AG04449 (cell line): ENCODE measurements at places on chromosomes 11 and 22.

- DNase-seq: no peak
Observed at GRCh38 chr11:129911298-129911697, 15.9 kb upstream of the NFRKB start.

DNA sequence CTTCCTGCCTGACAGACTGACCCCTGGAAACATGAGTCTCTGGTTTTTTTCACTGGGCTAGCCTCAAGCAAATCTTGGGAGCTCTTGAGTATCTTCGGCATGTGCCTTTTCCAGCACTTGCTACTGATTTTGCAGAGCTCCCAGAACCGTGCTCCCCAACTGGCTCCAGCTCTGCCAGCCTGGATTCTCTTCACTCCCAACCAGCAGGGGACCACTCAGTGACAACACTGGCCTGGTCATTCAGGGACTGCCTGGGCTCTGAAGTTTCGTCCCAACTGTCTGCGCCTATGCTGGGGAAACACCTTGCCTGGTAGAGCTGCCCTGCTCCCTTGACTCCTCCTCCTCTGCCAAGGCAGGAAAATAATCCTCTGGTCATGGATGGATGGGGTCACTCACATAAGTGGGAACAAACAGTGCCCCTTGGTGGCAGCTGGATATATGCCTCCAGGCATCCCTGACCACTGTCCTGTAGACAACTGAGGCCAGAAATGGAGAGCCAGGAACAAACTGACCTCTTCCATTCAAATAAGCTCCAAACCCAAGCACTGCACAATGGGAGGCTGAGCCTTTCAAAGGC, 30.2 kb downstream of the POLDIP3 start:
- no peak for DNase-seq

- no peak for DNase-seq
Observed at GRCh38 chr11:71484248-71485062, 31.5 kb downstream of the NADSYN1 start.

GRCh38 chr11:126833065-126833464, 167.5 kb downstream of the KIRREL3 start:
- DNase-seq: no peak

GRCh38 chr11:65246506-65246905, 15.3 kb upstream of the POLA2 start:
- no peak for DNase-seq

- DNase-seq: no peak
Observed at GRCh38 chr22:45922256-45922655, 54.7 kb downstream of the WNT7B start.

DNA sequence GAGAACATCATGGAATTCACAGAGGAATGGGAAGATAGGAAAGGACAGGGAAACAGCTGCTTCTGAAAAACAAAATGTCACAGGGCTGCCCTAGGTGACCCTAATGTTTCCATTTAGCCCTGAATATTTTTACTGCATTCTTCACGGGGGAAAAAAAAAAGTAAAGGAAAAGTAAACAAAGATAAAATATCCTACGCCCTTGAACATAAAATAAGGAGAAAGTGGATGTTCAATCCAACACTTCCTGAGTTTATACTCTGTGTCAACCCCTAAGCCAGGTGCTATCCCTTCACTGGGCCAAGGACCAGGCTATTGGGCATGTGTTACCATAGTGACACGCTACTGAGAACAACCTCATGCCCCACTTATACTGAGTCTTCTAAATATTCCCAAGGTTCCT, 84.7 kb downstream of the FAM76B start:
- DNase-seq: no peak

DNA sequence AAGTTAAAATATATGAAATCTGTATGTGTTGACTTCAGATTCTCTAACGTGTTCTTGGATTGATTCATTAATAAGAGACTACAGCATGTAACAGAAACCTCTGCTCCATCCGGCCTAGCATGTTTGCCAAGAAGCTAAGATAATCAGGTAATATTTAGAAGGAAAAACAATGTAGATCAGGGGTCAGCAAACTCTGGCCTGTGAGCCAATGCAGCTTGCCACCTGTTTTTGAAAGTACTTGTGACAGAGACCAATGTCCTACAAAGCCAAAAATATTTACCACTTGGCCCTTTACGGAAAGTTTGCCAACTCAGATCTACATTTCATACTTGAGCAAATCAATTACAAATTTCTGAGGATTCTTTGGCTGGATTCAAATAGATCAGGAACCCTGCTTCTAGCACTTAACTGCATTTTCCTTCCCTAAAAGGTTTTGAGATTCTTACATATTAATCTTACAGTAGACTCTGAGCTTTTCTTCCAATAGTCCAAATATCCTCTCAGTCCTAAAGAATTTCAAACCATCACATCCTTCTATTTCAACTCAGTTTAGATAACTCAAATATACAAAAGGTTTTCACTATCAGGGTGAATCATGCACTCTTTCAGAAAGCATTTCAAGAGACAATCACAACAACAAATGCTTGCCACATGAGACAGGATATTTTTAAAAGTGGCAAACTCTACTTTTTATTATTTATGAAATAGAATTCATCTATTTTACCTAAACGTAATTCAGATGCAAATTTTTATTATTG, 29.5 kb downstream of the APOL5 start:
- no peak for DNase-seq

DNA sequence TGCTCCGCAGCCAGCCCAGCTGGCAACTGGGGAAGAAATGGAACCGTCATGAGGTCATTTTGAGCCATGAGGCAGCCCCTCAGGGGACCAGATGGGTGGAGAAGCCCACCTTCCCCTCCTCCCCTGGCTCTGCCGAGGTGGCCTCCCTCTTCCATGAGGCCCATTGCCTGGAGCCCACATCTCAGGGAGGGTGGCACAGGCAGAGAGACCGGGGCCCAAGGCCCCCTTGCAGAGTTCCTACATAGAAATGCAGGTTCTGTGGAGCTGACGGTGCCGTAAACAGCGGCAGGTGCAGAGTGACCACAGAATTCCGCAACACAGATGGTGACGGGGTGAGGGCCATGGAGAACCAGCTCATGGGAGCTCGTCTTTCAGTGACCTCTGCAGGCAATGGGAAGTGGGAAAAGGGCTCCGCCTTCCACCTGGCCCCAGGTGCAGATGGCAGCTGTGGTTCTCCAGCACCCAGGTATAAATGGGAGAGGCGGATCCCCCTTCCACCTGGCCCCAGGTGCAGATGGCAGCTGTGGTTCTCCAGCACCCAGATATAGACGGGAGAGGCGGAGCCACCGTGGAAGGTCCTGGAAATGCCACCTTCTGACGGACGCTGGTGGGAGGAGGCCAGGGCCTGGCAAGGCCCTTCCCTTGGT, 765.4 kb downstream of the BRD1 start:
- DNase-seq: no peak

DNA sequence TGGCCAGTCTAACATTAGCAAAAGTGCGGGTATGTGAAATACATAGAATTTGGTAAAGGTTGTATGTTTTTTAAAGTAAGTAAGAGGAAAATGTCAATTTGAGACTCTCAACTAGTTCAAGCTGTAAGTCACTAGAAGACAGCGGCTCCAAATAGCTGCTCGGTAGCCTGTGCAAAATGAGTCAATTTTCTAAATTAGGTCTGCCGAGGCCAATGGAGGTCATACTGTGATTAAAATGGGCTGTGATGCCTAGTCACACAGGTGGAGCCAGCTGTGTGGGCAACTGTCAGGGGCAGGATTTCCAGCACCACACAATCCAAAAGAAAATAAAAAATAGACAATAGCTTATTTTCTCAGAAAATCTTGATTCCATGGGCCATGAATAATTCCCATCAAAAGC, 32.3 kb downstream of the KCNA4 start:
- no peak for DNase-seq

- DNase-seq: no peak
Observed at GRCh38 chr11:72747289-72747855, 4.8 kb downstream of the ARAP1 start.
